ENCODE measurements at places on chromosomes 7 and 10.

DNA sequence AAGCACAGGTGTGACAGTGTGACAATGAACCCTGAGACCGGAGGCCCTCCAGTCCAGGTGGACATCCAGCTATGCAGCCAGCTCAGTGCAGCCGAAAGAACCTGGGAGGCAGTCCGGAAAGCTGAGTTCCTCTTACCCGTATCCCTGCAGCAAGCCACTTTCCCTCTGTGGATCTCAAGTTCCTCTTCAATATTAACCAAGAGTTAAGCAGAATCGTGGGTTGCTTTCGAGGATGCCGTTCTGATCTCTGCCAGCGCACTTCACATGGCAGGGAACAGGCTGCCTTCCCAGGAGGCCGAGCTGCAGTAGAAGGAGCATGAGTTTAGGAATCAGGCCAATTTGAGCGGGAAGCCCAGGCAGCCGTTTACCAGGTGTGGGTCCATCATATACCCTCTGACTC is 591.6 kb downstream of the SDK1 start:
- no peak for DNase-seq

GRCh38 chr10:133445751-133446708 is 7.7 kb upstream of the SCART1 start:
- DNase-seq: no peak

DNA sequence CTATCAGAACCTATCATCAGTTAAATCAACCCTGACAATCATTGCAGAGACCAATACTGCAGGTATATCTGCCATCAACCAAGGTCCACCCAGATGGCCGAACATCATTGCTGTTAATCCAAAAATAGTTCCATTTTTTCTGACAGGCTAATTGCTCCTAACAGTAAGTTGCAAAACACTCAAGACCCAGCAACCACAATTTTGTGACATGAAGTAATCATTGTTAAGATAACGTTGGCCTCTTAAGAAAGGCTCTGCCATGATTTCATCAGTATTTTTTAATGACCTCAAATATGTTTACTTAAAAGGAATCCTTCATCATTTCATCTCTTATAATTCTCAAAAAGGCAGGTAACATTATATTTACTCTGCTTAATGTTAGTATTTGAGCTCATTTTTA is 553.4 kb upstream of the POM121L12 start:
- DNase-seq: no peak

DNA sequence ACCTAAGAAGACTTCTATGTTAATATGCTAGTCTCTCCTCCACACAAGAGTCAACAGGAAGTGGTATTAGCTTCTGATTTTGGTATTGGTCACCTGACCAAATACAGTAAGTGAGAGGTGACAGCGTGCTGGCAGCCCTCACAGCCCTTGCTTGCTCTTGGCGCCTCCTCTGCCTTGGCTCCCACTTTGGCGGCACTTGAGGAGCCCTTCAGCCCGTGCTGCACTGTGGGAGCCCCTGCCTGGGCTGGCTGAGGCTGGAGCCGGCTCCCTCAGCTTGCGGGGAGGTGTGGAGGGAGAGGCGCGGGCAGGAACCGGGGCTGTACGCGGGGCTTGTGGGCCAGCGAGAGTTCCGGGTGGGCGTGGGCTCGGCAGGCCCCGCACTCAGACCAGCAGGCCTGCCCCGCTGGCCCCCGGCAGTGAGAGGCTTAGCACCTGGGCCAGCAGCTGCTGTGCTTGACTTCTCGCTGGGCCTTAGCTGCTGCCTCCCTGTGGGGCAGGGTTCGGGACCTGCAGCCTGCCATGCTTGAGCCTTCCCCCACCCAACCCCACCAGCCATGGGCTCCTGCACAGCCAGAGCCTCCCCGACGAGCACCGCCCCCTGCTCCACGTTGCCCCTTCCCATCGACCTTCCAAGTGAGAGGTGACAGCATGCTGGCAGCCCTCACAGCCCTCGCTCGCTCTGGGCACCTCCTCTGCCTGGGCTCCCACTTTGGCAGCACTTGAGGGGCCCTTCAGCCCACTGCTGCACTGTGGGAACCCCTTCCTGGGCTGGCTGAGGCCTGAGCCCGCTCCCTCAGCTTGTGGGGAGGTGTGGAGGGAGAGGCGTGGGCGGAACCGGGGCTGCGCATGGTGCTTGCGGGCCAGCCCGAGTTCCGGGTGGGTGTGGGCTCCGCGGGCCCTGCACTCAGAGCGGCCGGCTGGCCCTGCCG is 4.2 kb upstream of the ACSL5 start:
- DNase-seq: no peak

DNA sequence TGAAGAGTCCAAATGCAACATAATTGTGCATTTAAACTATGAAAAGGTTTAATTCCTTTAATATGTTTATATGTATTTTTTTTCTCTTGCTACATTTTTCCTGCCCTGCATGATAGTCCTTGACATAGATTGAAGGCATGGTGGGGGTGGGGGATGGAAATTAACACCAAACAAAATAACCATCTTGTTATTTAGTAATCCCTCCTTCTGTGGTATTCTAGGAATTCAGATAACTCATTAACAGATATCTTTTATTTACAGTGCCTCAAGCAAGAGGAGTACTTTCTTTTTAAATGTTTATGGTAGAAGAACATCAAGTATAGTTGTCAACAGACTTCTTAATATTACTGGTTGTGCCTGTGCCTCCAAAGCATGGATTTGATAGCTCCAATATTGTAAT is 337.6 kb upstream of the SEMA3A start:
- DNase-seq: no peak

DNA sequence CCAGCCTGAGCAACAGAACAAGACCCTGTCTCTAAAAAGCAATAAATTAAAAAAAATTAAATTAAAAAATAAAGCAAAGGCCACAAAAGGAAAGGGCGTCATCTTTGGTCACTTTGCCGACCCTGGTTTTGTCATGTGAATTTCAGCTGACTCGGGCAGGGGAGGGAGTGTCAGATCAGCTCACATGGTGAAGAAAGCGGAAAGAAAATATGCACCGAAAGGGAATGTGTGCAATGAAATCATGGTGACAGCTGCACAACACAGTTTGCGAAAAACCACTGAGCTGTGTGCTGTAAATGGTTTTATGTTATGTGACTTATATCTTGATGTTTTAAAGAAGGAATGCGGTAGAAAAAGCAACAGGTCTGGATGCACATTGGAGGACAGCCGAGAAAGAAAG is 39.8 kb downstream of the RCC1L start:
- DNase-seq: no peak

- no peak for DNase-seq
Observed at GRCh38 chr10:96267234-96267705, 4.1 kb downstream of the BLNK start.
